HS-27A (cell line): ENCODE measurements at places on chromosomes 6 and 20.

- DNase-seq: no peak
Observed at GRCh38 chr6:151044465-151045441, 179.3 kb downstream of the MTHFD1L start.

- no peak for DNase-seq
Observed at GRCh38 chr6:90100059-90100665, 196.5 kb downstream of the BACH2 start.

DNA sequence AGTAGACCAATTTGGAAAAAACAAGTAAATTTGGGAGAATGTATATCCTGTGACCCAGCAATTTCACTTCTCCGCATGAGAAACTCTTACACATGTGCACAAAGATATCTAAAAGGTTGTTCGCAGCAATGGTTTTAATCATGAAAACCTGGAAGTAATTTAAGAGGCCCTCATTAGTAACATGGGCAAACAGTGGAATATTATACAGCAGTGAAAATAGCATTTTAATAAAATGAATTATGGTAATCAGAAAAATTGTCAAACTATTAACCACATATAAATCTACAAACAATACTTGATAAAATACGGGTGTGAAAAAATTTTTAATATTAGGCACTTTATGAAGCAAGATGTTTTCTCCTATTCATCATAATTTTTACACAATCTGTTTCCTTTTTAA, 74.2 kb downstream of the KCNQ5 start:
- no peak for DNase-seq

- DNase-seq: no peak
Observed at GRCh38 chr20:6746901-6747609, 20.4 kb upstream of the BMP2 start.

DNA sequence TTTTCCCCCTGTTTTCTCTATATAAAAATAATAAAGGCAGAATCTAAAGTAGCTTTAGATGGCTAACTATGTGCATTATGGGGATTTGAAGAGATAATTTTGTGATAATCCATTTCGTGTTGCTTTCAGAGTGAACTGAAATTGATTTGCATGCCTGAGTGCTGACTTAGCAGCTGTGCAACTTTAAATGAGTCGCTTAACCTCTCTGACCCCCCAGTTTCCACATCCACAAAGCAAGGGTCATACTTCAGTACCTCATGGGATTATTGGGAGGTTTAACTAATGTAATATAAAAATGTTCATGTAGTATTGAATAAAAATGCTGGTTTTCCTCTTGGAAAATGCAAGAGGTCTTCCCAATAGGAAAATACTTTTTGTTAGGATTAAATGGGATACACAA, 63.8 kb upstream of the FABP7 start:
- no peak for DNase-seq
